ENCODE measurements at places on chromosomes 1 and 21. TPM values are rescaled to one million over a fixed set of nuclear protein-coding genes. Genes with fewer than 3 reads are reported as not detected.

DNA sequence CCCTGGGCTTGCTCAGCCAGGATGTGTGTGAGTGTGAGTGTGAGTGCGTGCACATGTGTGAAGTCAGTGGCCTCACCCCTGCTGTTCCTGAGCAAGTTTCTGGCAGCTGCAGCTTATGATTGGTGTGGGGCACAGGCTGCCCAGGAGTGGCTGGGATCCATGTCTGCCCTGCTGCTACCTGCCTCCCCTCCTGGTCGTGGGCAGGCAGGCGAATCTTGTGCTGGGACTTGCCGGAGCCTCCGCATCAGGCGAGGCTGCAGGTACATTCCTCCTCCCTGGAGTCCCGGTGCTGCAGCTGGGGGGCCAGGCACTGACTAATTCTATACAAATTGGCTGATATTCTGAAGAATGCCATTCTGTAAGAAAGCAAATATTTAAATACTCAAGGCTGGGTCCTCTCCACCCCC lies 85.6 kb upstream of the WNT4 start:
- DNase-seq: no peak

DNA sequence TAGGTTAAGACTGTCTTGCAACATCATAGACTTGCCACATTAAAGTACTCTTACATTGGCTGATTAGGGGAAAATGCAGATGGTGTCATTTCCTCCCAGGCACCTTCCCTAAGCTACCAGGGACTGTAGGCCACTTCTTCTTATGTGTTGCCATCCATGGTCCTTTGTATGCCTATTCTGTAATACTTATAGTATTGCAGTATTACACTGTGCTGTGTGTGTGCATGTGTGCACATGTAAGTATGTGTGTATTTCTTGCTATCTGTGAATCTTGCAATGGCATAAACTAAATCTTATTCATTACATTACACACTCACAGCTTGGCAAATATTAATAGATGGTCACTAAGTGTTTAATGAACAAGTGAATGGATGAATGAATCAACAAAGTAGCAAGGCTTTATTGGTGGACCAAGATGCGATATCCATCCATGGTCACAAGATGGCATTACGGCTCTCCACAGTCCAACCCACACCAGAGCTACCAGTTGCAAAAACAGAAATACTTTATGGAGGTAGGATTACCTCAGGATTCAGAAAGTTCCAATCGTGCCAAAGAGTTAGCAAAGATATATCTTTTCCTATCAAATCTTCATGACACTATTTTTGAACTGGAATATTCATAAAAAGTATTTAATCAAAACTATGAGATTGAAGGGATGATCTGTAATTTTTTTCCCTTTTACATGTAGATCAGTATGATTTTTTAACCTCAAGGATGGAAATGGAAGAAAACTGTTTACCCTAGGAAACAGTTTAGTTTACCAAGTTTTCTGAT lies 160.2 kb downstream of the DENND1B start:
- no peak for DNase-seq

Gene AIDA
- 46.3 TPM for total RNA-seq

DNA sequence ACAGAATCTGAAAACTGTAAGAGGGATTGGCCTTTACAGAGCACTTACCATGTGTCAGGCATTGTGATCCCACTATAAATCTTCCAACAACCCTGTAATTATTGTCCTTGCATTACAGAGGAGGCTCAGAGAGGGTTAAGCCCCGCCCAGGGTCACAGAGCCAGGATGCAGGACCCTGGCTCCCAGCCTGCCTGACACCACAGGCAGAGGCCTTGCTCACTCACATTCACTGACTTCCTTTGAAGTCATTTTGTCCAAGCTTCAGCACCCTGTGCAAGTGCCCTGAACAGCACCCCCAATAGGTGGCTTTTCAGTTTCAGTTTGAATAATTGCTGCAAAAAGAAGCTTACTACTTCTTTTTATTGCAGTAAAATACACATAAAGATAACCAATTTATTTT lies 256.8 kb upstream of the NFIA start:
- DNase-seq: no peak

DNA sequence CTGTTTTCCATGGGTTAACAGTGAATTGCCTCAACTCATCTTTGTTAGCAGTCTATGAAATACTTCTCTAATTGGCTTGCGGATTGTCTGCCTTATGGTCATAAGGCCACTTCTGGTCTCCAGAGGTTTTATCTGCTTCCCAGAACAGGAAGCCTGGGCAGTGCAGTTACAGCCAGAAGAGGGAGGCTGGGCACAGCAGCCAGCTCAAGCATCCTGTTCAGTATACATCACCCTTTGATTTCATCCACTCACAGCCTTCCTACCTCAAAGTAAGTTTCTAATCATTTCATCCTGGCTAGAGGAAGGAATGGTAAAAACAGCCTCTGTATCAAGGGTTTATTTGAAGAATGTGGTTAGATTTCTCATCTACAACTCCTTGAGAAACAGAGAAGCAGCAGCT lies 311.5 kb upstream of the DEPDC1 start:
- DNase-seq: no peak

Gene TRIM46
- 0.11 TPM for total RNA-seq

- no peak for DNase-seq
Observed at GRCh38 chr1:45848714-45849113, 45.3 kb downstream of the MAST2 start.

DNA sequence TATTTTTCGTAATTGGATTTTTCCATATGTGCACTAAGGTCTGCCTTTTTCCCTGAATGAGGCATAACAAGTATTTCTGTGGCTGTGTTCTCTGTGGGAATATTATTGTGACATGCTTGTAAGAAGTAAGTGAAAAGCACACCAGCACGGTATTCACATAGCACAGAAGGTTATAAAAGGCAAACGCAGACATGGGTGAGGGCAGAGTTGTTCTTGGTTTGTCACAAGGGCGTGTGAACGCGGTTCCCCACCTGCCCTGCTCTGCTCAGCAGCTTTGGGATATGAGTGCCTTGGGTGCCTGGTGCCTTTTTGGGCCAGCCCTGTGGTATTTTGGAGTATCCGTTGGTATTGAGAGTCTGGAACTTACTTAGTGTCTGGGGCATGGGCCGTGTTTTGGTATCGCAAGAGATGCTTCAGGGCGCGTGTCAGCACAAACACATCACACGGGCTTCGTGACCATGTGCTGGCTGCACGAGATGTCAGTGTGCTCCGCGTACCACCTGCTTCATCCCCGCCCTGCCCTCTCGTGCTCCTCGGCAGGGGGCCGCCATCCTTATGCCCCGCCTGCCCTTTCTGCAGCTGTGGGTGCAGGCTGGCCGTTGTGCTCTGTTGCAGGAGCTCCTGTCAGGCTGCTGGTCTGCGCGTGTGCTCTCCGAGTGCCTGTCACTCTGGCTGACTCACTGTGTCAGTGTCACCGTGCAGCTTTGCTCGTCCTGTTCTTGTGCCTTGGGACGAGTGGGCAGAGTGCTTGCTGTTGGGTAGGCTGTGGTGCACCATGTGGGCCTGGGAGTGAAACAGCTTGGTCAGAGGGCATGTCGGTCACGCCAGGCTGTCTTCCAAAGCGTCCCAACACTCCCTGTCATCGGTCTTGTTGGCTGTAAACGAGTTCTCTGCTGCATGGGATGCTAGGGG lies 15.0 kb downstream of the SKI start:
- peak; percentile 60 for DNase-seq

GRCh38 chr1:91338501-91338900 lies 66.1 kb downstream of the HFM1 start:
- DNase-seq: no peak

GRCh38 chr1:89721351-89721750 lies 88.4 kb downstream of the LRRC8C start:
- no peak for DNase-seq

Gene CD244
- total RNA-seq: 0.14 TPM

Gene PCNX2
- total RNA-seq: 0.82 TPM

Gene CYP4A22
- not detected for total RNA-seq

DNA sequence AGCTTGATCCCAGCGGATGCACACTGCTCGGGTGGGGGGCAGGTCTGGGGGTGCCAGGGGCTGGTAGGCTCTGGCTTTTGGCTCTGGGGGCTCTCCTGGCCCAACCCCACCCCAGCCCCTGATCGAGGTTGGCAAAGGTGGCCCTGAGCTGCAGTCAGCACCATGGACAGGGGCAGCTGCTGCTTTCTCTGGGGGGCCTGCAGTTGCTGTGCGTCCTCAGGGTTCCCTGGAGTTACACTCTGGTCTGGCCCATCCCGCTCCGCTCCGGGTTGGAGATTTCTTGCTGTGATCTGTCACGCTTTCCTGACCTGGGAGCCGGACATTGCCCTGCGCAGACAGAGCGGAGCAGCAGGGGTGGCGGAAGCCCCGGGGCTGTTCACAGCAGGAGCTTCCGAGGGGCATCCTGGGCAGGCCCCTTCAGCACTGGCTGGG lies 8.0 kb upstream of the PLCH2 start:
- no peak for DNase-seq

DNA sequence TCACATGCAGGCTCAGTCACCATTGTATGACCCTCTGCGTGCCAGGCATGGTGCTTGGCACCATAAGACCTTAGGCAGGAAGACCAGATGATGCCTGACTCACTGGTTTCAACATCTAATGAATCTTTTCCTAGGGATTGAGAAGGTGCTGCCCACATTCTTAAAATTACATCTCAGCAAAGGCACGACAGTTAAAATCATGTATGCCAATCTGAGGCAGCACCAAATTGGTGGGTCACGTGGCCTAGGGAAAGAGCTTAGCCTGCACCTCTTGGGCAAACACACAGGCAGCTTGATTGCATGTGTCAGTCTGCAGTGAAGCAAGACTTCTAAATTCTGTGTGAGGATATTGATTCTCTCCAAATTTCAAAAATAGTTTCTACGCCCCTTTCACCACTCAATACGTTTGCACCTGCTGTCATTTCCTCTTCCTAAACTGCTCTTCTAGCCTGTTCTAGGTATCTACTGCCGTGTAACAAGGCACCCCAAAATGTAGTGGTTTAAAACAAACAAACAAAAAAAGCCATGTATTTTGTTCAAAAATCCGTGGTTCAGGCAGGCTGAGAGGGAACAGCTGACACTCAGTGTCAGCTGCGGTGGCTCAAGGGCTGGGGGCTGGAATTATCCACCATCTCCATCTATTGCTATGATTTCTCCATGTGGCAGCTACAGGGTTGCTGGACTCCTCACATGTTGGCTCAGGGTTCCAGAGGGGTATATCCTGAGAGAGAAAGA lies 160.2 kb upstream of the FGGY start:
- DNase-seq: no peak

Gene LMX1A
- total RNA-seq: 0.11 TPM

Gene IL22RA1
- 0.14 TPM for total RNA-seq

Gene USP24
- 39.5 TPM for total RNA-seq
